Posterior vena cava (tissue), 2 donors: ENCODE measurements at places on chromosomes 3 and 15.

- no peak for DNase-seq
Measured at GRCh38 chr3:66021731-66022131, 17.0 kb downstream of the MAGI1 start.

DNA sequence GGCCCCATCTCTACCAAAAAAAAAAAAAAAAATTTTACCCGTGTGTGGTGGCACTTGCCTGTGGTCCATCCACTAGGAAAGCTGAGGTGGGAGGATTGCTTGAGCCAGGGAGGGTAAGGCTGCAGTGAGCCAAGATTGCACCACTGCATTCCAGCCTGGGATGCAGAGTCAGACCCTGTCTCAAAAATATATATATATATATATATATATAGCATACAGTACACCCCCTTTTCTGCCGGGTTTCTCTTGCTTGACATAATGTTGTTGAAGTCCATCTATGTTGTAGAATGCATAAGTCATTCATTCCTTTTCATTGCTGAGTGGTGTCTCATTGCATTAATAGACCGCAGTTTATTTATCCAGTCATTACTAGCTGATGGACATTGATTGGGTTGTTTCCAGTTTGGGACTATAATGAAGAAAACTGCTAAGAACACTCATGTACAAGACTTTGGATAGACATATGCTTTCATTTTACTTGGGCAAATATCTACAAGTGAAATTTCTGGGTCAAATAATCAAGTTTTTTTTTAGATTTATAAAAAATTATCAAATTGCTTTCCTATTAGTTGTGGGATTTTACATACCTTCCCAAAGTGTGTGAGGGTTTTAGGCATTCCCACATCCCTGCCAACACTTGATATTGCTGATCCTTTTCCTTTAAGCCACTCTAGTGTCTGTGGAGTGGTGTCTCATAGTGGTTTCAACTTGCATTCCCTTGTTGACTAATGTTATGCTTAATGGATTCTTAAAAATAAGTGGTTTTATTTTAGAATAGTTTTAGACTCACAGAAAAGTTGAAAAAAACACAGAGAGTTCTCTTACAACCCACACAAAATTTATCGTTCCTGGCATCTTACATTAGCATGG is 2.1 kb upstream of the PRR20G start:
- no peak for DNase-seq

GRCh38 chr3:38142959-38143358 is 4.5 kb downstream of the MYD88 start:
- peak; percentile 30 for DNase-seq

DNA sequence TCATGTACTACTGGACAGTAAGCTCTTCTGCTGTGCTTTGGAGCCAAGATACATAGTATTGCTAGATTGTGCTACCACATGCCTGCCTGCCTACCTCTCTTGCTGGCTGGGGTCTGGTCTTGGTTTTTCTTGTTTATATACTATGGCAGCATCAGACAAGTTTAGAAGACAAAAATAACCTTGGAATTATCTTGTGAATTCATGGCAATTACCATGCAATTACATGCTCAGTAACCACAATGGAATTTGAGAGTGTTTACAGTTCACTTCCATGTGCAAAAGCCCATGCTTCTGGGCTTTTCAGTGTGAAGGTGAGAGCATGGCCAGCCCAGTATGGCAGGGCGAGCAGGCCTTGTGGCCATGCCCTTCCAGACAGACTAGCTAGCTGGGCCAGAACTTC is 48.0 kb upstream of the C15orf61 start:
- DNase-seq, result no peak

DNA sequence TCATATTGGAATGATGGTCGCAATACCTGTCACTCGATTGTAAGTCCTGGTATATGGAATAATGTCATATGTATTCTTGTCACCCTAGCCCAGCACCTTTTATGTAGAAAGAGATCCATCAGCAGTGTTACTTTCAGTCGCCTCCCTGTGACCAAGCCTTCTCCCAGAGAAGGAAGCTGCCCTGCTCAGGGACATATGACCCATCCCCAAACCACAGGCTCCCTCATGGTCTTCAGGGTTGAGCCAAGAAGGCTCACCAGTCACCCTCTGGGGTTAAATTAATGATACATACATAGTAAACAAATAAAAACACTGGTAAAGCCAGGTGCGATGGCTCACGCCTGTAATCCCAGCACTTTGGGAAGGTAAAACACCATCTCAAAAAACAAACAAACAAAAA is 4.6 kb upstream of the MFGE8 start:
- DNase-seq, result no peak

DNA sequence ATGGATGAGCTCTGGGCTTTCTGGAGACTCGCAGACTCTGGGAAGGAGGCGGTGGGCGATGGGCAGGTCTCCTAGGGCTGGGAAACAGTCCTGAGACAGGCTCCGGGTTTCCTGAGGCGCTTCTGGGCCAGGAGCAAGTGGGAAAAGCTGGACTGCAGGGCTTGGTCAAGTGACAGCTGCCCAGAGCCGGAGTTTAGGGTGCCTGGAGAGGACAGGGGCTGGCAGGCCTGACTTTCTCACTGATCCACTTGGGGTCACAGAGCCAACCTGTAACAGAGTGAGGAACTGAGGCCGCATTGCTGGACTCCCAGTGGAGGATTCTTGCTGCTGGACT is 107.9 kb downstream of the APBA2 start:
- peak; percentile 66 for DNase-seq
